ENCODE measurements at places on chromosomes 12 and 14. TPM values are rescaled to one million over a fixed set of nuclear protein-coding genes. Genes with fewer than 3 reads are reported as not detected.

DNA sequence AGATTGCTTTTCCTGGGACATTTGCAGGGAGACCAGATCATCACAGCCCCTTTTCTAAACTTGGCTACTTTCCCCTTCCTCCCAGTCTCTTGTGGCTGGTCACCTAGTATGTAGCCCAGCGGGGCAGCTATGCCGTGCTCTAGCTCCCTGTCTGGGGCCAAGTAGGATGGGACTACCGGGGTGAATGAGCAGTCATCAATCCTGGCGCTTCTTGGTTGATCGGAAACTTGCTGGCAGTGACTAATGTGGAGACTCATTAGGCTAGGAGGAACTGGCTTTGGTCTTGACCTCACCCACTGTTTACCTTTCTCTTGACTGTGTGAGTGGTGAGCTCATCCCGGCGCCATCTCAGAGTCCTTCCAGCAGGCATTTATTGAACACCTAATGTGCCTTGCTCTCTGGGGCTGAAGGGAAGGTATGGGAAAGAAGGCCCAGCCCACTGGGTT is 15.9 kb downstream of the PLEKHG3 start:
- no peak overlapping the region for H3K27ac ChIP-seq
- H3K4me3 ChIP-seq, result peak overlapping the region; percentile 56
- peaks cover 12% of the 10 kb centered on the region for H3K36me3 ChIP-seq
- no peak for DNase-seq
- H3K27me3 ChIP-seq, result peaks cover 98% of the 10 kb centered on the region

GRCh38 chr14:73463411-73463810 is 5.1 kb upstream of the NUMB start:
- no peaks in the 10 kb centered on the region for H3K36me3 ChIP-seq
- no peak overlapping the region for H3K27ac ChIP-seq
- peaks cover 21% of the 10 kb centered on the region for H3K4me1 ChIP-seq
- no peak overlapping the region for H3K4me3 ChIP-seq

- no peak for DNase-seq
- H3K27ac ChIP-seq, result peak overlapping the region; percentile 91
- peaks cover 2% of the 10 kb centered on the region for H3K36me3 ChIP-seq
- no peaks in the 10 kb centered on the region for H3K27me3 ChIP-seq
- H3K4me3 ChIP-seq, result no peak overlapping the region
- H3K4me1 ChIP-seq, result no peaks in the 10 kb centered on the region
Observed at GRCh38 chr14:102897299-102898027, 25.0 kb upstream of the AMN start.

GRCh38 chr14:48937541-48938195 is 648.5 kb downstream of the RPS29 start:
- no peaks in the 10 kb centered on the region for H3K27me3 ChIP-seq
- DNase-seq, result no peak
- no peaks in the 10 kb centered on the region for H3K36me3 ChIP-seq
- no peak overlapping the region for H3K27ac ChIP-seq
- no peak overlapping the region for H3K4me3 ChIP-seq

DNA sequence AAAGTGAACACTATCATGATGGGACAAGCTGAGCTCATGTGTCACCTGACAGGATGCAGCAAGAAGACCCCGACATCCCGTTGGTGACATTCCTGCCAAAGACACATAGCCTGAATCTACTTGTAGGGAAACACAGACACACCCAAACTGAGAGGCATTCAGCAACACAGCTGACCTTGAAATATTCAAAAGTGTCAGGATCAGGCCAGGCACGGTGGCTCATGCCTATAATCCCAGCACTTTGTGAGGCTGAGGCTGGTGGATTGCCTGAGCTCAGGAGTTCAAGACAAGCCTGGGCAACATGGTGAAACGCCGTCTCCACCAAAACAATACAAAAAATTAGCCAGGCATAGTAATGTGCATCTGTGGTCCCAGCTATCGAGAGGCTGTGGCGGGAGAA is 232.0 kb upstream of the PLXNC1 start:
- peaks cover 5% of the 10 kb centered on the region for H3K4me1 ChIP-seq
- no peaks in the 10 kb centered on the region for H3K36me3 ChIP-seq
- no peaks in the 10 kb centered on the region for H3K27me3 ChIP-seq
- no peak for DNase-seq
- no peak overlapping the region for H3K27ac ChIP-seq
- H3K4me3 ChIP-seq, result no peak overlapping the region

ANO4 gene
- 0.23 TPM for total RNA-seq

GLIPR1L1 gene
- not detected for total RNA-seq
